Ascending aorta (tissue), 2 donors: ENCODE measurements at places on chromosomes 1 and 21. TPM values are rescaled to one million over a fixed set of nuclear protein-coding genes. Genes with fewer than 3 reads are reported as not detected.

Gene PDPN
- total RNA-seq, result 8.5 TPM

Gene OR10J1
- total RNA-seq, result not detected

Gene AMY1A
- total RNA-seq, result not detected

- no peak for DNase-seq
- H3K36me3 ChIP-seq, result no peaks in the 10 kb centered on the region
- peaks cover 19% of the 10 kb centered on the region for H3K27me3 ChIP-seq
- no peak overlapping the region for H3K4me3 ChIP-seq
- peaks cover 10% of the 10 kb centered on the region for H3K4me1 ChIP-seq
Measured at GRCh38 chr1:228415221-228415620, 1.4 kb downstream of the TRIM17 start.

GRCh38 chr1:204579681-204580080, 63.5 kb downstream of the MDM4 start:
- H3K27me3 ChIP-seq, result no peaks in the 10 kb centered on the region
- H3K4me3 ChIP-seq, result no peak overlapping the region
- H3K27ac ChIP-seq, result no peak overlapping the region
- H3K4me1 ChIP-seq, result peaks cover 3% of the 10 kb centered on the region

DNA sequence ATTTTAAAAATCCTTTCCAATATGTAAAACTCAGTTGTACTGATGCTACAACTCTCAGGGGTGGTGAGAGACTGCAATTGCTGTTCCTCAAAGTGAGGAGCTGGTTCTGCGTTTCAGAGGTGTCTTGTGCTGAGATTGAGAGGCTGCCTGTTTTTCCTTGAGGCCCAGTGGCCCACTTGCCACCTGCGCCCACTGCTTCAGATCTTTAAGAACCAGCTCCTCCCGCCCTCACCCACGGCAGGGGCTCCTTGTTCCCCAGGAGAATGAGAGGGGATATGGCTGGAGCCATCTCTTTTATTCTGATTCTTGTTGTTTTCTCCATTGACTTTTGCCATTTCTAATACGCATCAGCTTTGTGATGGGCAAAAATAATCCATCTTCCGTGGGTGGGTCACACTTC, 45.5 kb downstream of the EVA1C start:
- no peak for DNase-seq
- no peaks in the 10 kb centered on the region for H3K27me3 ChIP-seq
- no peak overlapping the region for H3K4me3 ChIP-seq
- peaks cover 65% of the 10 kb centered on the region for H3K36me3 ChIP-seq

DNA sequence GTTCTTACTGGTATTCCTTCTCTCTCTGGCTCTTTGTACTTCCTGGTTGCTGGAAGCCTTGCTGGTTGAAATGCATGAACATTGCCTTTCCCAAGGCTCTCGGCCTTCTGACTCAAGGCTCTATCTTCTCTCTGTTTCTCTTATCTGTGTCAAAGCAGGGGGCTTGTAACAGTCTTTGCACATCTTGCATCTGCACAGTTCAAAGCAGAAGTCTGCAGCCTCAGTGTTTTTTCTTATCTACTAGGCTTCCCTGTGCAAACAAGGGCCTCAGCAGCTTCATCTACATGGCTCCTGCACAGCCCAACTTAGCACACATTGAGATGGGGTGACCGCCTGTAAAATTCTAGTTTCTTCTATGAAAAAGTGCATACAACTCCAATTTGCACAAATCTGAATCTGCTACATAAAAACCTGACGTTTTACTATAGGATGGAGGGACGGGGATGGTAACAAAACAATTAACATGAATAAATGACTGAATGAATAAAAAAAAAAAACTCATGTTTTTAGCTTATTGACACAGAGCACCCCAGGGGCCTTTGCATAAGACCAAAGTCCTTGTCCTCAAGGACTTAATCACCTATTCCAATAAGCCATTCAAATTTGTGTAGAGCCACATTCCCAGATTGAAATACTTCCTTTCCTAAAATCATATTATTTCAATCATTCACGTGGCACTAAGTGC, 458.3 kb downstream of the LMO4 start:
- H3K36me3 ChIP-seq, result no peaks in the 10 kb centered on the region
- no peak overlapping the region for H3K27ac ChIP-seq
- no peak overlapping the region for H3K4me3 ChIP-seq
- no peaks in the 10 kb centered on the region for H3K27me3 ChIP-seq

GRCh38 chr1:33055210-33056008, 18.7 kb upstream of the AK2 start:
- no peak overlapping the region for H3K4me3 ChIP-seq
- no peaks in the 10 kb centered on the region for H3K27me3 ChIP-seq
- H3K36me3 ChIP-seq, result no peaks in the 10 kb centered on the region
- H3K27ac ChIP-seq, result no peak overlapping the region
- H3K4me1 ChIP-seq, result no peaks in the 10 kb centered on the region

- no peak for DNase-seq
- no peaks in the 10 kb centered on the region for H3K4me1 ChIP-seq
- H3K36me3 ChIP-seq, result no peaks in the 10 kb centered on the region
- no peak overlapping the region for H3K27ac ChIP-seq
- H3K4me3 ChIP-seq, result no peak overlapping the region
Measured at GRCh38 chr1:175317309-175317708, 124.7 kb upstream of the KIAA0040 start.
